ENCODE measurements at places on chromosomes 16 and 17. TPM values are rescaled to one million over a fixed set of nuclear protein-coding genes. Genes with fewer than 3 reads are reported as not detected.
A peak's percentile ranks its signal among the peaks of the same experiment; 100 is the strongest.

DNA sequence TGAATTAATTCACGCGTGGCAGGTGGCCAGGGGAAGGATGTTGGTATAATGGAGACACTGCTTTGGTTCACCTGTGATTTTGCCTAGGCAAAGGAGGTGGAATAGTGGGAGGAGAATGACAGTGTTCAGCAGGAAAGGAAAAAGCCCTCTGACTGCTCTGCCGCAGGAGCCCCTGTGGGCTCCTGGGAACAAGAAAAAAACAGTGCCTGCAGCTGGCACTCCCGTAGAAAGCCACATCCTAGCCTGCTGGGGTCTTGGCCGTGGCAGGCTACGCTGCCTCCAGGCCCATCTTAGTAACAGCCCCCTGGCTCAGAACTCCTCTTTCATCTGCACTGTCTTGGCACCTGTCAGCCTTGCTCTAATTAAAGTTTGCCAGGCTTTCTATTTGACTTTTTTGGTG, 20.6 kb downstream of the ADORA2B start:
- H3K4me1 ChIP-seq: peaks cover 19% of the 10 kb centered on the region
- H3K4me3 ChIP-seq: no peak overlapping the region
- no peak for DNase-seq
- H3K27ac ChIP-seq: 0 out of 2 replicates have a peak overlapping the region, but pooled peaks have one; percentile 18

DNA sequence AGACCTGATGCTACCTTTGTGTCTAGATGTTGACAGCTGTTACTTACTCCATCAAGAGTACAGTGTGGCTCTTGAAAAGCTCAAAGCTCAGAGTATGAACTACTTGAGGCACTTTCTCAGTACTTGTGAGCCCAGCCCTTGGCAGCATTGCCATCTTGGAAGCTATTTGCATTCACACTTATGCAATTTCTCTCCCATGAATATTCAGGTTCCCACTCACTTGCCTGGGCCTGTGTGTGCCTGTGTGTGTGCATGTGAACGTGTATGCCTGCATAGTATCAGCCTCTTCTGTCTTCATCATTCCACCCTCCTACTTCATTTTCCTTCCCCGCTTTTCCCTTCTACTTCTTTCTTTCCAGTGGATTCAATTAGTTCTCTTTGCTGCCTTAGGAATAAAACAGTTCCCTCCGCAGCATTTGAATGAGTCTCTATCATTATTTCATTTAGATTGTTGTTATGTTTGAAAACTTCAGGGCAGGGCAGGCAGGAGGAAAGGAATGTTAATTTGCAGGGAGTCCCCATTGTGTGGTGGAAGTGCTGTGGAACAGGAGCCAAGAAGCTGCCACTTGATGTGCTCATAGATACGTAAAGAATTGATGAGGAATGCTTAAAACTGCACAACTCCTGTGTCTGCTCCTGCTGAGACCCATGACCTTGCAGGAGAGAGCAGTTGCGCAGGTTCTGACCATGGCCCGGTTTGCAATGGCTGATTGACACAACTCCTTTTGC, 58.9 kb downstream of the HS3ST4 start:
- no peaks in the 10 kb centered on the region for H3K36me3 ChIP-seq
- no peaks in the 10 kb centered on the region for H3K27me3 ChIP-seq
- H3K4me3 ChIP-seq: no peak overlapping the region
- no peak overlapping the region for H3K27ac ChIP-seq

GRCh38 chr16:86092586-86093480, 193.9 kb downstream of the IRF8 start:
- H3K27me3 ChIP-seq: no peaks in the 10 kb centered on the region
- no peaks in the 10 kb centered on the region for H3K36me3 ChIP-seq
- H3K27ac ChIP-seq: no peak overlapping the region
- H3K4me3 ChIP-seq: no peak overlapping the region

DNA sequence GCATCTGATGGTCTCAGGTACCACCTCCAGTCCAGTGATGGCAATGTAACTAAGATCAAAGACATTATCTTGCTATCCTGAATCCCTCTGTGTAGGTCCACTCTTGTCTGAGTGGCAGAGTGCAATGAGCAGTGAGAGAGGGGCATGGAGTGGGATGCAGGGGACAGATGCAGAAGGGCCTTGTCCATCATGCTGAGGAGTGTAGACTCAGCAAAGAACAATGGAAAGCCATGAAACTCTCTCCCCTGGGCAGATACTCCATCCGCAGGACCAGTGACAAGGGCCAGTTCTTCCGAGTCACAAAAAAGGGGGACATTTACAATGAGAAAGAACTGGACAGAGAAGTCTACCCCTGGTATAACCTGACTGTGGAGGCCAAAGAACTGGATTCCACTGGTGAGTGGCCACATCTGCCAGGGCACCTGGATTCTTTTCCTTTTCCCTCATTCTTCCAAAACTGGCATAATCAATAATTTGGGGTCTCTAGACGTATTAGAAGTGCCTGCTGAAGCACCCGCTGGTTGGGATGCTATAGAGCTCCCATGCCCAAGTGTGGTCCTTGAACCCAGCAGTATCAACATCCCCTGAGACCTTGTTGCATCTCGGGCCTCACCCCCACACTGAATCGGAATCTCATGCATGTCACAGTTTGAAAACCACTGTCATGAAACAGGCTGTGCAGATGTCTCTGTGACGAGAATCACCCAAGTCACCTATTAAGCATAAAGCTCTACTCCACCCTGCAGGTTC, 29.5 kb downstream of the CDH5 start:
- no peak overlapping the region for H3K27ac ChIP-seq
- H3K27me3 ChIP-seq: peaks cover 30% of the 10 kb centered on the region
- no peaks in the 10 kb centered on the region for H3K36me3 ChIP-seq
- H3K4me1 ChIP-seq: no peaks in the 10 kb centered on the region

DNA sequence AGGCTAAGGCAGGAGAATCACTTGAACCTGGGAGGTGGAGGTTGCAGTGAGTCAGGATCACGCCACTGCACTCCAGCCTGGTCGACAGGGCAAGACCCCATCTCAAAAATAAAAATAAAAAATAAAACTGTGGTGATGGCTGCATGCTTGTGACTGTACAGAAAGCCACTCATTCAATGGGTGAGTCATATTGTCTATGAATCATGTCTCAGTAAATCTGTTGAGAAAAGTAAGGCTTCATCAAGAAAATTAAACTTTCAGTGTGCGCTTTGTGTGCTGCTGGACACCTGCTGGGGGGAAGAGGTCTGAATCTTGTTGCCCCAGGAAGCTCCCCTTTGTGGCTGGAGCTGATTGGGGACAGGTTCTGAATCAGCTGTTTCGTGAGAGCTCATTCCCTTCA, 11.3 kb downstream of the NUBP1 start:
- H3K27me3 ChIP-seq: no peaks in the 10 kb centered on the region
- peaks cover 22% of the 10 kb centered on the region for H3K36me3 ChIP-seq
- peaks cover 2% of the 10 kb centered on the region for H3K4me1 ChIP-seq
- H3K4me3 ChIP-seq: no peak overlapping the region
- H3K27ac ChIP-seq: no peak overlapping the region

The STX1B gene
- 11.4 TPM for polyA plus RNA-seq

The KRT12 gene
- polyA plus RNA-seq: not detected

DNA sequence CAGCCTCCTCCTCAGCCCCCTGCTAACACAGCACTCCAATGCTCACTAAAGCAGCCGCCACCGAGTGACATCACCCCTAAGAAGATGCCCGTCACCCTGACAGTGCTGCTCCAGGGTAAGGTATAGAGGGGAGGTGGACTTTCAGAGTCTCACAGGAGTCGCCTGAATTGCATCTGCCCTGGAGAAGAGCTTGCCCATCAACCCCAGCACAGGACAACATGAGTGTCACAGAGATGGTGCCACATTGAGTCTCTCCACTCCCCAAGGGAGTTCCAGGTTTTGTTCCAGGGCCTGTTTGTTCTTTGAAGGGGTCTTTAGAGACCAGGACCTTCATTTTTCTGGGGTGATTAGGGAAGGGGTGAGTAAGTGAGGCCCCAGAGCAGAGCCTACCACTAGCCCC, 2.2 kb upstream of the P2RX5 start:
- H3K27me3 ChIP-seq: peaks cover 17% of the 10 kb centered on the region
- DNase-seq: no peak
- H3K27ac ChIP-seq: no peak overlapping the region
- H3K36me3 ChIP-seq: no peaks in the 10 kb centered on the region
- no peak overlapping the region for H3K4me3 ChIP-seq

GRCh38 chr16:11097094-11097786, 152.9 kb downstream of the CLEC16A start:
- H3K27ac ChIP-seq: no peak overlapping the region
- no peak overlapping the region for H3K4me3 ChIP-seq
- no peaks in the 10 kb centered on the region for H3K27me3 ChIP-seq
- DNase-seq: no peak
- peaks cover 45% of the 10 kb centered on the region for H3K4me1 ChIP-seq

DNA sequence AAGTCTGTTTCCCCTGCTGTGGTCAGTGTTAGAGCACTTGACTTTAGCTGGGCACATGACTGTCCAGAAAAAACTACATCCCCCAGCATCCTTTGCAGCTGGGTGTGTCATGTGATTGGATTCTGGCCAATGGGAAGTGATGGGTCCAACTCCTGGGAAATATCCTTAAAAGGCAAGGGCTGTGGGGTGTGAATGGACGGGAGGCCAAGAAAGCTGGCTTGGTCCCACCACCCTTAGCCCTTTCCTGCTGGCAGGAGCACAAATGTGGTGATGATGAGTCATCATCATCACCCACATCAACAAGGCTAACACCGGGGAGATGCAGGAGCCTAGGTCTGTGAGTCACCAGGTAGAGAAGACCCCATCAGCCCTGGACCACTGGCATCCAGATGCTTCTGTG, 341.7 kb downstream of the C16orf95 start:
- H3K36me3 ChIP-seq: no peaks in the 10 kb centered on the region
- no peaks in the 10 kb centered on the region for H3K27me3 ChIP-seq
- no peak overlapping the region for H3K4me3 ChIP-seq
- DNase-seq: peak; percentile 95
- peaks cover 3% of the 10 kb centered on the region for H3K4me1 ChIP-seq

The TBX6 gene
- 0.06 TPM for polyA plus RNA-seq

The SKAP1 gene
- not detected for polyA plus RNA-seq

GRCh38 chr17:41492771-41493170, 3.1 kb upstream of the KRT36 start:
- peaks cover 17% of the 10 kb centered on the region for H3K4me1 ChIP-seq
- no peak overlapping the region for H3K4me3 ChIP-seq
- peak; percentile 27 for DNase-seq
- no peaks in the 10 kb centered on the region for H3K27me3 ChIP-seq

The SLC12A3 gene
- not detected for polyA plus RNA-seq

DNA sequence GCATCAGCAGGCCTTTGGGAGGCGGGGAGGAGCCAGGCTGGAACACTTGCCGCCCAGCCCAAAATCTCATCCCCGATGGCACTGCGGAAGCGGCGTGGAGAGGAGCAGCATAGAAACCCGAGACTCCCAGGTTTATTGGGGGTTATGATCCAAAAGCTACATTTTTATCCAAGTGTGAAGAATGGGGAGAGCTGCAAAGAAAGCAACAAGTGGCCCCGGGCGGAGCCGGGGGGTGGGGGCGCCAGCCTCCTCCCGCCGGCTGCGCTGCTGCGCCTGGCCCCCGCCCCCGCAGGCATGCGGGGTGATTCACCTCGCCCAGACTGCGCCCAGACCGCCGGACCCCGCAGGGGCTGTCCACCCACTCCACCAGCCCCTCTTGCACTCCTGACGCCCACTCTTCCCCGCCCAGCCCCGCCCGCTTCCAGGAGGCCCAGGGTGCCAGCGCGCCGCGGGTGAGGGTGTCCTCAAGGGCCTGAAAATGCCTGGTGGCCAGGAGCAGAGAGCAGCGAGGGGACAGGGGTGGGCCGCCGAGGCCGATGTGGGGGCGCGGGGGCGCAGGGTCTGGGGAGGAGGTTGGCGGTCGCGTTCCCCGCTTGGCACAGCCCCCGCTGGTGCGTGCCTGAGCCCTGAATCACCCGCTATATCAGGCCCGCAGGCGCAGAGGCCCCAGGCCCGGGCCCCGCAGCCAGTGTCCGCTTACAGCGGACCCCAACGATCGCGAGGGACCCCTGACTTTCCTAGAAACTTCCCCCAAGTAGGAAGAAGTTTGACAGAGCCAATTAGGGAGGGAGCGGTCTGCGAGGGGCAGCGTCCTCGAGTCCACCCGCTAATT, 1.3 kb downstream of the CAVIN1 start:
- peak; percentile 81 for DNase-seq
- H3K4me1 ChIP-seq: peaks cover 24% of the 10 kb centered on the region
- H3K36me3 ChIP-seq: peaks cover 9% of the 10 kb centered on the region
- peak overlapping the region; percentile 92 for H3K4me3 ChIP-seq

- no peaks in the 10 kb centered on the region for H3K4me1 ChIP-seq
- no peaks in the 10 kb centered on the region for H3K36me3 ChIP-seq
- H3K27ac ChIP-seq: no peak overlapping the region
- no peak for DNase-seq
- H3K27me3 ChIP-seq: no peaks in the 10 kb centered on the region
- H3K4me3 ChIP-seq: no peak overlapping the region
Measured at GRCh38 chr16:78288888-78289287, 189.4 kb downstream of the WWOX start.

The TBC1D3L gene
- polyA plus RNA-seq: 6.2 TPM

DNA sequence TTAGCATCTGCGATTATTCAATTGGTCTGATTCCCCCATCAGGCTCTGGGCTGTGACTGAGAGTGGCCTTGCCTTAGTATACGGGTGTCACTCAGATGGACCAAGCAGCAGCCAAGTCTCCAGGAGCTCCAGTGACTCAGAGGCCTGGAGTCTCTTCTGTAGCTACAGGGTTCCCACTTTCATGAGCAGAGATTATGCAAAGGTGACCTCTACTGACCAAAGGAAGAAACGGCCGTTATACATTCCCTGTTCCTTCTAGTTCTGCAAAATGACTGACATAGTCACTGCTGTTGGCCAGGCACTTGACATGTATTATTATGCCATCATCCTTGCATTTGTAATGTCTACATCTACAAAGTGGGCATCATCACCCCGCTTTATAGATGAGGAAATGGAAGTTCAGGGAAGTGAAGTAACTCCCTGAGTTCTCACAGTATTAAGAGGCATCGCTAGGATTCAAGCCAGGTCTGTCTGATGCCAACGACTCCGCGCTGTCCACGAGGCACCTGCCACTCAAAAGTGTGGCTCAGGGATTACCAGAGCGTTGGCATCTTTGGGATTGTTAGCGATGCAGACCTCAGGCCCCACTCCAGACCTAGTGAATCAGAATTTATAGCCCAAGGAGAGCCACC, 23.3 kb downstream of the SLC38A7 start:
- peaks cover under 1% of the 10 kb centered on the region for H3K36me3 ChIP-seq
- no peak overlapping the region for H3K27ac ChIP-seq
- H3K4me3 ChIP-seq: no peak overlapping the region
- H3K4me1 ChIP-seq: no peaks in the 10 kb centered on the region

The BEAN1 gene
- polyA plus RNA-seq: not detected

GRCh38 chr17:2593821-2594721, 617 bp downstream of the PAFAH1B1 start:
- H3K27ac ChIP-seq: peak overlapping the region; percentile 99
- peak overlapping the region; percentile 99 for H3K4me3 ChIP-seq
- H3K36me3 ChIP-seq: no peaks in the 10 kb centered on the region
- DNase-seq: peak; percentile 61

DNA sequence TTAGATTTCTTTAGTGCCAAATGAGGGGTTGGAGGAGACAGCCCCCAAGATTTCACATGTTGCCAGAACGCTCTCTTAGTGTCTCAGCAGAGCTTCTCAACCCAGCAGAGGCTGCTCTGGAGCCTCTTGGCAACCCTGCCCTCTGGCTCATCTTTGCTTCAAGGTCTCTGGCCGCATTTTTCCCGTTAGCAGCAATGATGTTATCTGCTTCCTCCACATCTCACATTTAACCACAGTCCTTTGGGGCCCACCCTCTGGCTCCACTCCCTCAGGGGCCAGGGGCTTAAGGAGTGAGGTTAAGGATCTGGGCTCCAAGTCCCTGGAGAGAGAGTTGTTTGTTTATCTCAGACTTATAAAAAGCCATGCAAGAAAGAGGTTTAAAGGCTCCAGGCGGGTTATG, 3.3 kb upstream of the XYLT1 start:
- no peaks in the 10 kb centered on the region for H3K36me3 ChIP-seq
- H3K27ac ChIP-seq: no peak overlapping the region
- DNase-seq: no peak
- no peak overlapping the region for H3K4me3 ChIP-seq
- no peaks in the 10 kb centered on the region for H3K27me3 ChIP-seq

The CRYM gene
- polyA plus RNA-seq: not detected
